Breast epithelium (tissue), 4 donors: ENCODE measurements at places on chromosomes 13 and 19.

DNA sequence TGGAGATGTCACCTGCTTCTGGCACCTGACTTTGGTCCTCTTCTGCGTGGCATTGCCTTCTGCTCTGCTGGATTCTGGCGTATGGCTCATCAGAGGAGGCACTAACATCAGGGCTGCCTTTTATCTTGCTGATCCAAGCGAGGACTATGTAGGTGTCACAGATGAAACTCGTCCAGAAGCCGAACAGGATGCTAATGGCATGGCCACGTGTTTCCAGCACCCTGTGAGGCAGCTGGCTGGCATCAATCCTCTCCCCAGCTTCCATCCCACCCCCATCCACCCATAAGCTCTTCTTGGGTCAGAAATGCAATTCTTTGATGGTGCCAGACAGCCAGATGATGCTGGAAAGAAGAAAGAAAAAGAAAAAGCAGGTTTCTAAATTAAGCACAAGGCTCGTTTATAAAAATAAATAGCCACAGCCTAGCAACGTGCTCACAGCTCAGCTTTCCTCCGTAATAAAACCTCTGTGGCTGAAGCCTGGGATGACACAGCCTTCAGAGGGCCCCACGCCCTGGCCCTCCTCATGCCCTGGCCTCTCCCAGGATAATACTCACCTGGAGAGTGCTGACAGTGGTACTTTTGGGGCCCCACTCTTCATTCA, 212.9 kb upstream of the SERP2 start:
- no peaks in the 10 kb centered on the region for H3K4me1 ChIP-seq
- H3K4me3 ChIP-seq = no peak overlapping the region
- no peak overlapping the region for H3K27ac ChIP-seq
- no peak for DNase-seq
- no peaks in the 10 kb centered on the region for H3K36me3 ChIP-seq

DNA sequence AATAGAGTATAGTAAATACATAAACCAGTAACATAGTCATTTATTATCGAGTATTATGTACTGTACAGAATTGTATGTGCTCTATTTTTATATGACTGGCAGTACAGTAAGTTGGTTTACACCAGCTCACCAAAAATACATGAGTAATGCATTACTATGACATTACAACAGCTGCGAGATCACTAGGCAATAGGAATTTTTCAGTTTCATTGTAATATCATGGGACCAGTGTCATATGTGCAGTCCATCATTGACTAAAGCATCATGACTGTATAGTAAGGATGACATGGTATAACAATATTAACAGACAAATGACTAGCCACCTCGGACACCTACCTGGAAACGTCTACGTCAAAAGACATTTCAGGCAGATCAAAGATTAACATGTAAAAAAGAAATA, 33.6 kb downstream of the ATP7B start:
- H3K27ac ChIP-seq = no peak overlapping the region
- H3K4me1 ChIP-seq = no peaks in the 10 kb centered on the region
- no peak overlapping the region for H3K4me3 ChIP-seq
- no peaks in the 10 kb centered on the region for H3K27me3 ChIP-seq
- DNase-seq = no peak

- H3K36me3 ChIP-seq = no peaks in the 10 kb centered on the region
- H3K27ac ChIP-seq = no peak overlapping the region
Observed at GRCh38 chr19:40410030-40410389, 3.2 kb downstream of the PRX start.

- DNase-seq = no peak
- H3K27ac ChIP-seq = no peak overlapping the region
- no peaks in the 10 kb centered on the region for H3K36me3 ChIP-seq
- H3K4me1 ChIP-seq = no peaks in the 10 kb centered on the region
Observed at GRCh38 chr13:58495668-58496067, 864.1 kb downstream of the PCDH17 start.

DNA sequence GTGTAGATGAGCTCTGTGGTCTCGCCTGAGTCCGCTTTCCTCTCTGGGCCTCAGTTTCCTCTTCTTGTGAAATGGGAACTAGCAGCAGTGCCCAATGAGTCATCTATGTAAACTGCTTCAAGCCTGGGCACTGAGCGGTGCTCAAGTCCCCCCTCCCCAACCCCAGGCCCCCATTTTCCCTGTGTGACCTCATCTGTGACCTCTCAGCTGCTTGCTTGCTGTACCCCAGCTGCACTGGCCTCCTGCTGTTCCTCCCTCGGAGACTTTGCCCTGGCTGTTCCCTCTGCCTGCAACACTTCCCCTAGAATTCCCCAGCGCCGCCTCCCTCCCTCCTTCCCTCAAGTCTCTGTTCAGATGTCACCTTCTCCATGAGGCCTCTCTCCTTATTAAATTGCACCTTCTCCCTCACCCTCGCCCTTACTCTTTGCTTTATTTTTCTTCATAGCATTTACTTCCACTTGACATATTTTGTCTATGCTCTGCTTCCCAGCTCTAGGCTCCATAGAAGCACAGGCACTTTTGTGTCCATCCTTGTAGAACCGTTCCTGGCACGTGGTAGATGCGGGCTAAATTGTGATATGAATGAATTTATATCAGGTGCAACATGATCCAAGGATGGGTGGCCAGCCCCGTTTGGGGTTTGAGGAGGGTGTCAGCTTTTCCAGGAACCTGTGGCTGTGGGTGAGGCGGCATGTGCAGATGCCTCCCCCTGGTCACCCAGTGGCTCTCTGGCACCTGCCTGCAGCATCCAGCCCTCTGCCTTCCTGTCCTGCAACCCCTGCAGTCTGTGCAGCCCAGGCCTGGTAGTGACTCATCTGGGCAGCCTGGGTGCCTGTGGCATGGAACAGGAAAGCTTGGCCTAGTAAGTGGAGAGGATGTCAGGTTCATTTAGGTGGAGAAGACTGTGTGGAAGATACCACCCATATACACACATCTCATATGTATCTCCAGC, 26.3 kb downstream of the SIPA1L3 start:
- no peaks in the 10 kb centered on the region for H3K27me3 ChIP-seq
- H3K36me3 ChIP-seq = no peaks in the 10 kb centered on the region
- H3K4me3 ChIP-seq = peak overlapping the region; percentile 54
- H3K27ac ChIP-seq = peak overlapping the region; percentile 82
- DNase-seq = no peak
- peaks cover 11% of the 10 kb centered on the region for H3K4me1 ChIP-seq

DNA sequence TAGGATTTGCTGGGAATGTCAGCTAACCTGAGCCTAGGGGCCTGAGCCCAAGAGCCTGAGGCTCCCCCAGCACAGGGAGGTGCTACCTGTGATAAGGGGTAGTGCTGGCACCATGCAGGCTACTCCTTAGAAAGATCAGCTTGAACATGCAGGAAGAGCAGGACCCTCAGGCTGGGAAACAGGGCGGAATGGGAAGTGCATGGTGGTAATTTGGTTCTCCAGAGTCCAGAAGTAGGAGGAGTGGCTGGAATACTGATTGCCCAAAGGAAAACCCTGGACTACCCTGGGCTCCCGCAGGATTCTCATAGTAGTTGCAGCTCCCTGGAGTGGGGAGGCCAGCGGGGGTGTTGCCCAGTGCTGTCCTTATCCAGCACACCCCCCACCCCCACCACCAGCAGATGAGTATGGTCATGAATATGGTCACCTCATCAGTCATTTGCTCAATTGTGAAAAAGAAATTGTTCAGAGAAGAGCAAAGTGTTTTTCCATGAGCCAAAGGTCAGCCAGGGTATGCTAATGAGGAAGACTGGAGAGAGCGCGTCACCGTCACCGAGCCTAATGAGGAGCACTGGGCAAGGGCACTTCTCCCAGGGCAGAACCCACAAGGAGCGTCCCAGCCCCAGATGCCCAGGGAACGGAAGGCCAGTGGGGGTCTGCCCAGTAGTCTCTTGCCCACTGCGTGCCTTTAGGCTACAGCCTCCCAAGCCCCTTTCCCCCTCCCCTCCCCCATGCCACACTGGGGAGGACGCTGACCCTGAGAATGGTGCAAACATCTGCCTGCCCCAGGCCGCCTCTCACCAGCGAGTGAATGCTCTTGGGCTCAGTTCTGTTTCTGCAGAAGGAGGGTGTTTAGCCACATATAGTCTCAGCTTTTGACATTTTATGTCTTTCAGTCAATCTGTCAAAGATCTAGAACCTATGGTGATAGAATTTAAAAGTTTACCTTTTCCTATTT, 5.3 kb downstream of the SLC25A15 start:
- no peak overlapping the region for H3K4me3 ChIP-seq
- no peaks in the 10 kb centered on the region for H3K36me3 ChIP-seq
- no peaks in the 10 kb centered on the region for H3K4me1 ChIP-seq
- H3K27me3 ChIP-seq = no peaks in the 10 kb centered on the region
- H3K27ac ChIP-seq = no peak overlapping the region

DNA sequence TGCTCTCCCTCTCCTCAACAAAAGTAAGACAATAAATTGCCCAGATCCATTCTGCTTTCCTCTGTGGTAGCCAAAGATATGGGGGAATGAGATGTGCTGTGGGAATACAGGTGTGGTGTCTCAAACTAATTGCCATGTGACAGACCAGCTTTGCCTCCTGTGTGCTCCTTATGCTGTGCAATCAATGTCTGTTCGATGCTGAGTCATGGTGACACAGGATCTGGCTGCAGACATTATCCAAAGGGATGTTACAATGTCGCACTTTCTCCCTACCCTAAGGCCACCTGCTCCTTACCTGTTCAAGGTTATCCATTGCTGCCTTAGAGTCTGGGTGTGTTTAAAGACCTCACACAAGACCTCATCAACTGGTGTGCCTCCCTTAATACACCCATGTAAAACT, 32.5 kb downstream of the FGF14 start:
- no peak for DNase-seq
- H3K27ac ChIP-seq = no peak overlapping the region
- no peaks in the 10 kb centered on the region for H3K4me1 ChIP-seq
- no peak overlapping the region for H3K4me3 ChIP-seq
- no peaks in the 10 kb centered on the region for H3K27me3 ChIP-seq

- no peaks in the 10 kb centered on the region for H3K4me1 ChIP-seq
- peak overlapping the region; percentile 51 for H3K4me3 ChIP-seq
- peak overlapping the region; percentile 81 for H3K27ac ChIP-seq
Observed at GRCh38 chr19:41427647-41428480, 690 bp upstream of the B3GNT8 start.

DNA sequence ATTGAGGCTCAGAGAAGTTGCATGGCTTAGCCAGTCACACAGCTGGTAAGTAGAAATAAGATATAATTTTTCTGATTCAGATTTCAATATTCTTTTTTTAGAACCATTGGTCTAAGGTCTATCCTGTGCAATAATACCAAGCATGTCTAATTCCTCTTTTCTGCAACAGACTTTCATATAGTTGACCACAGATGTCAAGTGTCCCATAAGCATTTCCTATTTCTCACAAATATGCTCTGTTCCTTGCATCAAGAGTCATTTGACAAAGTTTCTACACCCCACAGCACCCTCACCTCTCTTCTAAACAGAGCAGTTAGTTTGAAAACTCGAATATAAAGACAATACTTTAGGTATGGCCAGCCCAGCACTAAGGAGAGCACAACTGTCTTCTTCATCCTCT, 26.8 kb upstream of the SACS start:
- no peak overlapping the region for H3K4me3 ChIP-seq
- DNase-seq = no peak
- no peaks in the 10 kb centered on the region for H3K4me1 ChIP-seq
- no peaks in the 10 kb centered on the region for H3K36me3 ChIP-seq
- H3K27me3 ChIP-seq = no peaks in the 10 kb centered on the region

DNA sequence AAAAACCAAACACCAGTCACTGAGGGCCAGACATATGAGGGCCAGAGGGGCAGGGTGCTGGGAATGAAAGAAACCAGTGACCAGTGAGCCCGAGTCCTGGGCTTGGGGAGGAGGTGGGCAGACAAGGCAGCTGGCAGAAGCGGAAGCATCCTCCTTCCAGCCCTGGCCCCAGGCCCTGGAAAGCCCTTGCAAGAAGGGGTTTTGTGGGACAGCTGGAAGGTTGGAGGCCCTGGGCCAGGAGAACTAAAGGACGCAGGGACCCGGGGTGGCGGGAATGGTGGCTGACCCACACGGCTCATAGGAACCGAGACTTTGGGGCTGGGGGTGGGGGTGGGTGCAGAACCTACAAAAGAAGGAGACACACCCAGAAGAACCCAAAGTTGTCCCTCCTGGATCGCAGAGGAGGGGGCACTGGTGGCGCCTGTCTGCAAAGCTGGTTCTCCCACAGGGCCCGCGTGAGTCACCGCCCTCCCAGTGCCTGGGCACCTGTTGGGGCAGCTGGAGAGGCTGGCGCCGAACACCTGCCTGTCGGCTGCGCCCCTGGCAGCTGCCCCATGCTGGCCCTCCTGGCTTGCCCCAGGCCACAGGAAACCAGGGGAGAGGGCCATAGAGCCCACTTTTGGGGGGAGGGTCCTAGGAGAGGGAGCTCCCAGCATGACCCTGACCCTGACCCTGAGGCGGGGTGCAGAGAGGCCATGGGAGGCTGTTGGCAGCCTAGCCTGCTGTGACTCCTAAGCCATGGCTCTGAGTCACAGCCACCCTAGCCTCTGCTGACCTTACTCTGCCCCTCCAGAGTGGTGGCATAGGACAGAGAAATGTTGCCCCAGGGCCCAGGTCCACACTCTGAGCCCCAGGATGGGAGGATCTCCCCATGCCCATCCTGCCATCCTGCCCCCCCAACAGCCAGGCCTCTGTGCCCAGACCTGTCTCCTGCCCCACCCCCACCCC, 802 bp downstream of the DMPK start:
- peaks cover 10% of the 10 kb centered on the region for H3K36me3 ChIP-seq
- peak overlapping the region; percentile 68 for H3K4me3 ChIP-seq
- no peak for DNase-seq
- peak overlapping the region; percentile 92 for H3K27ac ChIP-seq

DNA sequence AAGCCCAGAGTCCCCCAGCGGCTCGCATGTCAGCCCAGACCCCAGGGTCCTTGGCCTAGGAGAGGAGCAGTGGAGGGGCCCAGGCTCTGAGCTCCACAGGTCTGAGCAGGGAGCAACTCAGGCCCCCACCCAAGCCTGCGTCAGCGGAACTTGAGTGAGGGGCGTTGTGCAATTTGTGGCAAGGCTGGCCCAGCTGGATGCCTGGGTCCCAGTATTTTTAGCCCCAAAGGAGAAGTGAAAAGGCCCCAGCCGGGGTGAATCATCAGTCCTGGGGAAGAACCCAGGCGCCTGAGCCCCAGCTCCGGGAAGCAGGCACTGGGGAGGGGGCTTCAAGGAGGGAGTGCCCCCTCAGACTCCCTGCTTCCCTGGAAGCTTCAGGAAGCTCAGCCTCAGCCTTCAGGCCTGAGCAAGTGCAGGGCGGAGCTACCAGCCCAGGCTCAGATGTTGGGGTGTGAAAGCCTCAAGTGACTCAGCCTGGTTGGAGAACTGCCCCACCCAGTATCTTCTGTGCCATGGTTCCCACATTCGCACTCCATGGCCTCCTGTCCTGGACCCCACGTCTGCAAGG, 7.2 kb downstream of the MED29 start:
- DNase-seq = no peak
- H3K36me3 ChIP-seq = no peaks in the 10 kb centered on the region
- H3K27ac ChIP-seq = peak overlapping the region; percentile 77

DNA sequence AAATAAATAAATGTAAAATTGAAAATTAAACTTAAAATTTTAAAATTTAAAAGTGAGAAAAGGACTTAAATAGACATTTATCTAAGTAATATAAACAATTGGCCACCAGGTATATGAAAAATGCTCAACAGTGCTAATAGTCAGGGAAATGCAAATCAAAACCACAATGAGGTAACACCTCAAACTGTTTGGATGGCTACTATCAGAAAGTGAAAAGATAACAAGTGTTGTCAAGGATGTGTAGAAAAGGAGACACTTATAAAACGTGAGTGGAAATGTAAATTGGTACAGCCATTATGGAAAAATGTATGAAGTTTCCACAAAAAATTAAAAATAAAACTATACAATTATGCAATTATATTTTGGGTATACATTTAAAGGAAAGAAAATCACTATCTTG, 752.2 kb downstream of the EFNB2 start:
- no peaks in the 10 kb centered on the region for H3K4me1 ChIP-seq
- H3K4me3 ChIP-seq = no peak overlapping the region
- no peak overlapping the region for H3K27ac ChIP-seq
- H3K27me3 ChIP-seq = no peaks in the 10 kb centered on the region
